Ascending aorta (tissue), 2 donors: ENCODE measurements at places on chromosomes 4 and X.

DNA sequence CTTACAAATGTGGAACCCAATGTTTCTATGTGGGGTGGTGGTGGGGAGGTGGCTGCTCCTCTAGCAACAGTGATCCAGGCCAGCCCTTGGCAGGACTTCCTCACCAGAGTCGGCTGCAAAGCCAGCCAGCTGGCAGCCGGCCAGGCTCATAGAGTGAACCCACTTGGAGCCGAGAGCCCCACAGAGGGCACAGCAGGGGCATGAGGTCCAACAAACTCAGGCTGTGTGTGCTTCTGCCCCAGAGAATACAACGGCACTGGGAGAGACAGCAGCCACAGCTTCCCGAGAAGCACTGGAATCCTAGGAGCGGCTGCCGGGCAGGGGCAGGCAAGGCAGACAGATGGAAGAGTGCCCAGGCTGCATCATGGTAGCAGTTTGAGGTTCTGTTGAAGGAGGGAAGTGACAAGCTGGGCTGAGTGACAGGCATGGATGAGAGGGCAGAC, 23.5 kb upstream of the SOWAHD start:
- DNase-seq, result no peak

- no peak for DNase-seq
Observed at GRCh38 chr4:4843635-4844291, 15.7 kb upstream of the MSX1 start.

DNA sequence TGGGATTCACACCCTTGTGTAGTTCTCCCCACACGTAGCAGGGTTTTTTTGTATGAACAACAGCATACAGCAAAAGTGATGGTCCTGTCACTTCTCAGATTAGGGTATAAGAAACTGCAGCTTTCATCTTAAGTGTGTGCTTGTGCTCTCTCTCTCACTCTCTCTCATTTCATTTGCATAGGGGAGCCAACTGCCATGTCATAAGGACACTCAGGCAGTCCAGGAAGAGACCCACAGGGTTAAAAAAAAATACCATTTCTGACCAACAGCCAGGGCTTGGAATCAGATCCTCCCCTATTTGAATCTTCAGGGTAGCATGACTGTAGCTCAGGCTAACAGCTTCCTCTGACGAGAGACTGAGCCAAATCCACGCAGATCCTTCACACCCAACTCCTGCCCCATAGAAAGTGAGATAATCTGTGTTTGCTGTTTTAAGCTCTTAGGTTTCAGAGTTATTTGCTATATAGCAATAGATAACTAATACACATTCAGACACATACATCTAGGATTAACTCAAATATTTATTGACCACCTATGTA, 331.2 kb downstream of the PAPSS1 start:
- DNase-seq, result no peak

GRCh38 chr4:15778289-15779241, at the start of gene CD38:
Gene CD38, plus strand, starts transcription at chr4:15778328. Its CDS starts 87 bp downstream, at chr4:15778415.
- DNase-seq, result no peak

GRCh38 chr4:184453365-184454160, 20.8 kb downstream of the IRF2 start:
- no peak for DNase-seq

- no peak for DNase-seq
Observed at GRCh38 chr4:38084877-38085711, 124.9 kb downstream of the PTTG2 start.

DNA sequence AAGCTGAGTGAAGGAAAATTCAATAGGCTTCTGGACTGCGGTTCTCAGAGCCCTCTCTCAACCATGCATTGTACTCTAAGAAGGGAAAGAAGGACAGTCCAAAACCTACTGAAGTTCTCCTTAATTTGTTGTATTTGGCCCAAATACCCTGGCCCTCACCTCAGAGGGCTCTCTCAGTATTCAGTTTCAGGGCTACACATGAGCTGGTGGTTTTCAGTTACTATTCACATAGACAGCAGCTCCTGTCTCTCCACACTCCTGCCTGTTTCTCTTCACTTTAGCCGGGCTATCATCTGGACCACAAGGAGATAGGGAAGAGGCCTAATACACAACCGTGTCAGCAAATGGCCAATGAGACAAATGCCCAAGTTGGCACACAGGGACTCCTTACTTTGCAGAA, 66.0 kb downstream of the ATG4A start:
- DNase-seq, result no peak

DNA sequence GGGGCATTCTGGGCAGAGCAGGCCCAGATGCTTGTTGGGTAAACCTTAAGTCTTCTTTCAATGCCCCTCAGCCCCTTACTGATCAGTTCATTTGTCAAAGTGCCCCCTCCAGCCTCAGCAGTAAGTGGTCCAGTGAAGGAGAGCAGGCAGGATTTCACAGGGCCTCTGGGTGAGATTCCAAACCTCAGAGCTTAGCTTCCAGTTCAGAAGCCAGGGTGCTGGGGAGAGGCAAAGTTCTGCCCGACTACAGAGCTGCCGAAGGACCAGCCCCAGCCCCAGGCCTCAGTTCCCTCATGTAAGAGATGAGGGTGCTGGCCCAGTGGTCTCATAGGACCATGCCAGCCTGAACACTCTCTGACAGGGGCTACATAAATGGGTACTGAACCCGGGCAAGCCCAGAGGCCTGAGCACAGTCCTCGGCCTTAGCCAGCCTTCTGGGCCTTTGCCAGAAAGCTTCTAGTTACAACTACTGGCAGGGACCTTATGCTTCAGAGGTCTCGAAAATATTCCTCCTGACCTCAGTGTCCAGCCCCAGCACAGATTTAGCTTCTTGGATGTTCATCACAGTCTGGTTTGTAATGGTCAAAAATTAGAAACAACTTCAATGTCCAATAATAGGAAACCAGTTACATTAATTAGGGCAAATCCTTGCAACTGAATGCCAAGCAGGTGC, 851 bp upstream of the RIPPLY1 start:
- no peak for DNase-seq

- no peak for DNase-seq
Observed at GRCh38 chr4:6114601-6115000, 85.7 kb downstream of the JAKMIP1 start.

DNA sequence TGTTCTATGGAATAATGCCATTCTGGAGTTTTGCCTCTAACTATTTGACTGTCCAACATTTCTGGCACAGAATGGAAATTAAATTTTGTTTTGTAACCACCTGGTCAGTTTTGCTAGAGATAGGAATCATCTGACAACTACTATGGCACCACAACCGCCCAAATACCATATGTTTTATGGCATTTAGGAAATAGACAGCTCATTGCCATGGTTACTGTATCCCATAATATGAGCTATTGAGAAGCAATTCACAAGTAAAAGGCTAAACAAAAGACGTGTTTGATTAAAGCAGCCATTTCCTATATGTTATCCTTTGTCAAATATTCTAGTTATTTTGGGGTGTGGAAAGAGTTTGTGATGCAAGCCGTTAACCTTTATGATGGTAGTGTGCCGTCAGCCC, 1105.3 kb upstream of the LCORL start:
- no peak for DNase-seq

DNA sequence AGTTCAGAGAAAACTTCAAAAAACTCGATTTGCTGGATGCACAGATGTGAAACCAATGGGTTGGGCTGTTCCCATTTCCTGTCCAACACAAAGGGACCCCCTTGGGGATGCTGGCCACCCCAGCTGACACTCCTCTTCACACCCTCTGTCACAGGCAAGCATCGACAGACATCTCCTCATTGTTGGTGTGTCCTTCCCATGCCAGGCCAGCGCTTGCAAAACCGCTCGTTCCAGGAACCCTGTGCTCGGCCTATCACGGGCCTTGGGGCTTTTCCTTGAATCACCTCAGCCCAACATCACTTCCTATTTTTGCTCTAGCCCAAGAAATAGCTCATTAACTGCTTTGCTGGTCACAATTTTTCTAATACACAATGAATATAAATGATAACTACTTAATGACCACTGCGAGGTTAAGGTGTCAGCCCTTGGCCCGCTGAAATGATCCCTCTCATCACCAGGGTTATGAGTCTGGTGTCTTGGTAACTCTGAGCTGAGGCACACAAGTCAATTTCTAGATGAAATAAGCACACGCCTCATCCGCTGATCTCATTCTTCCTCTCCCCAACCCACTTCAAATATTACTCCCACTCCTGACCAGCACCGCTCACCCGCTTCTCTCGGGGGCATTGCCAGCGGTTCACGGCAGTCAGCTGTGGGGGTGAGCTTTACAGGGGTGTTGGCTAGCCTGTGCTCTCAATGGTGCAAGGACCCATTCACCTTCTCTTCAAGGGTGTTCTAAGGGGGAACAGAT, 32.3 kb downstream of the BCOR start:
- DNase-seq, result no peak

GRCh38 chr4:98642991-98643426, 15.4 kb downstream of the TSPAN5 start:
- no peak for DNase-seq

- no peak for DNase-seq
Observed at GRCh38 chr4:1367936-1368289, 20.9 kb downstream of the UVSSA start.

GRCh38 chrX:132592880-132593279, 104.0 kb upstream of the MBNL3 start:
- DNase-seq, result no peak

DNA sequence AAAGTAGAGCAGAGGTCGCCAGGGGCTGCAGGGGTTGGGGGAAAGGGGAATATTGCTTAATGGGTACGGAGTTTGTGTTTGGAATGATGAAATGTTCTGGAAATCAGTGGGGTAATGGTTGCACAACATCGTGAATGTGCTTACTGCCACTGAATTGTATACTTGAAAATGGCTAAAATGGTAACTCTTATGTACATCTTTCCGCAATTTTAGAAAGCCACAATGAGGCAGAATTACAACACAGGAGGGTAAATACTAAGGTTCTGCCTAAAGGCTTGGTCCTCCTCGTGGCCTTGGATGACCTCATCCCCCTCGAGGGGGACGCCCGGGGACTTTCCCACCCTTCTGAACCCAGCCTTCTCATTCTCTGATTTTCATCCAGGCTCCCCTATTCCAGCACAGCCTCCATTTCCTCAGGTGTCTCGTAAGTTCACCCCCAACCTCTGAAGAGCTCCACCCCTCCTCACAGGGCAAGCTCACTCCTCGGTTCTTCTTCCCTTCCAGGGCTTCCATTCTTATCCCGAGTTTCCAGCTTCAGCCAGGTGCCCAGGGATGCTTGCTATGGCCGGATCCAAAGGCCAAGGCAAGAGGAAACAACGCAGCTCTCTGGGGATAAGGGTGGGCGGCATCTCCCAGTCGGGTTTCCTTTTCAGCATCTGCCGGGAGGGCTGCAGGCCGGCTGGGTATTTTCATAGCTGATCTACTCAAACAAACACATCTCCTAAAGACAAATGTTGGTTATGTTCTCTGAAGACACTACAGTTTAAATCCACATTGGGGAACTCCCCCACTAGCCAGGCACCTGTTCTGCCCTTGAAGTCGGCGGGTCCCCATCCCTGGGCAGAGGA, 71.3 kb upstream of the ACSL1 start:
- no peak for DNase-seq

- DNase-seq, result no peak
Observed at GRCh38 chr4:79904331-79904730, 168.7 kb downstream of the ANTXR2 start.

- peak; percentile 68 for DNase-seq
Observed at GRCh38 chrX:129984111-129984958, 1.9 kb downstream of the BCORL1 start.

DNA sequence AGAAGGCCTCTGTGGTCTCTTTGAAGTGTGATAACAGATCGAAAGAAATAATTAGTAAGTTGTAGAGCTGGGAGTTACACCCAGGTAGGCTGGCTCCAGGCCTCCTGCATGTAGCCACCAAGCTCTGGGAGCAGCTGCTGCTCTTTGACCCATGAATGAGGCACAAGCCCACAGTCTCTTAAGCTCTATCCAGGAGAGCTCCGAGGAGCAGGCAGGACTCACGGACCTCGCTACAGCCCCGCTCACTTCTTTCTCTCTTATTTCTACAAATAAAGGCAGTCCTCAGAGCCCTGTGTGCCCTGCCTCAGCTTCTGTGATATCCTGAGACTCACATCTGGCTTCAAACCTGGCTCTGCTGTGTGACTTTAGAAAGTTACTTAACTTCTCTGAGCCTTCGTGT, 86.9 kb downstream of the EVC start:
- peak; percentile 43 for DNase-seq

DNA sequence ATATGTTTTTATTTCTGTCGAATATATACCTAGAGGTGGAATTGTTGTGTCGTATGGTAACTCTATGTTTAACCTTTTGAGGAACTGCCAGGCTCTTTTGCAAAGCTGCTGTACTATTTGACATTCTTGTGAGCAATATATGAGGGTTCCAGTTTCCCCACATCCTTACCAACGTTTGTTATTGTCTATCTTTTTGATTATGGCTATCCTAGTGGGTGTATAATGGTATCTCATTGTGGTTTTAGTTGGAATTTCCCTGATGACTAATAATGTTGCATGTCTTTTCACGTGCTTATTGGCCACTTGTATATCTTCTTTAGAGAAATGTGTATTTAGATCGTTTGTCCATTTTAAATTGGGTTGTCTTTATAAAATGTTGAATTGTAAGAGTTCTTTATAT, 24.5 kb downstream of the REPS2 start:
- no peak for DNase-seq

DNA sequence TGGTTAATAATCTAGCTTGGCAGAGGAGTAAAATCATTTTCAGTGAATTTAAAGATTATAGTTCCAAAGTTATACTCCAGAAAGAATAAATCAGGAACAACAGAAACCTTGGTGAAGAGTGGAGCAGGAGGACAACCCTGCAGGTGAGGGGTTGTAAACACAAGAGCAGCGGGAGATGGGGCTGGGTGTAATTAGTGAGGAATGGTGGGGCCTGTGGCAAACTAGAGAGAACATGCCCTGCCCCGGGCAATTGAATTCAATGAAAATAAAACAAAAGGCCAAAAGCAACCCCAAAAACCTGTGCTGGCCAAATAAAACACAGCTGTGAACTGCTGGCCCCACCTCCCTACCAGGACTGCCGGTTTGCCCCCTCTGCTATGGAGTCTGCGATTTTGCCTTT, 325.2 kb downstream of the NR3C2 start:
- DNase-seq, result no peak

GRCh38 chrX:261167-261918, 19.8 kb upstream of the PLCXD1 start:
- no peak for DNase-seq

- peak; percentile 88 for DNase-seq
Observed at GRCh38 chrX:67780694-67781109, 236.9 kb downstream of the AR start.

- DNase-seq, result no peak
Observed at GRCh38 chr4:17704020-17704650, 77.3 kb downstream of the FAM184B start.

DNA sequence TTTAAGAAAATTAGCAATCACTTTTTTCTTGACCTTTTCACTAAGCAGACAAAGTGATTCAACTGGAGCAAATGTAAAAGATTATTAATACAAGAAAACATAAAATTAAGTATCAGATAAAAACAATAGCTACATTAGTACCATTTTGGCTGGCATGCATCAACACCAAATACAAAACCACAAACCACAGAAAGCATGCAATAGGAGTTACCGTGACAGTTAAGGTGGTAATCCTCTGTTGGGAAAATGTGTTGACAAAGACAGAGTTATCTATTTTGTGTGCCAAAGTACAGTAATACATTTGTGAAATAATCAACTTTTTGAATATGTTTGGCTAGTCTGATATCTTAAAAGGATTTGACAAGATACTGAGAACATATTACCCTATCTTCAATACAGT, 89.8 kb upstream of the ETNPPL start:
- DNase-seq, result no peak
